ENCODE measurements at places on chromosomes 13 and 19. TPM values are rescaled to one million over a fixed set of nuclear protein-coding genes. Genes with fewer than 3 reads are reported as not detected.

Gene F10
- 10.2 TPM for total RNA-seq

Gene ZNF208
- under 0.01 TPM for total RNA-seq

Gene DAND5
- total RNA-seq, result not detected

Gene TPTE2
- total RNA-seq, result not detected

Gene LRRC63
- total RNA-seq, result not detected

Gene DCT
- not detected for total RNA-seq

Gene ZNF546
- total RNA-seq, result 6.1 TPM

Gene RFX1
- total RNA-seq, result 2.5 TPM

Gene PRKCSH
- total RNA-seq, result 118 TPM

Gene CDX2
- total RNA-seq, result not detected

Gene CLDND2
- not detected for total RNA-seq

Gene ADAT3
- 0.22 TPM for total RNA-seq

Gene HAUS5
- total RNA-seq, result 10.1 TPM

Gene MEIOSIN
- not detected for total RNA-seq

Gene ZNF181
- total RNA-seq, result 18.6 TPM

Gene TEX29
- total RNA-seq, result not detected

Gene TTC9B
- not detected for total RNA-seq

Gene ZNF90
- 3.0 TPM for total RNA-seq

Gene PINLYP
- 1.8 TPM for total RNA-seq

Gene ZNF780A
- total RNA-seq, result 7.2 TPM

Gene SIGLEC7
- not detected for total RNA-seq

Gene UBE2S
- total RNA-seq, result 54.4 TPM

Gene PRR19
- not detected for total RNA-seq

Gene SSC5D
- total RNA-seq, result 12.6 TPM

Gene IGFL2
- not detected for total RNA-seq

Gene CGB3
- not detected for total RNA-seq

Gene CRB3
- not detected for total RNA-seq

Gene IGFLR1
- total RNA-seq, result 1.4 TPM

Gene UPK1A
- total RNA-seq, result not detected

Gene KLK14
- total RNA-seq, result not detected

Gene NKG7
- not detected for total RNA-seq

Gene PRRG2
- not detected for total RNA-seq

Gene NECTIN2
- total RNA-seq, result 88.7 TPM

Gene MAMSTR
- 0.22 TPM for total RNA-seq

Gene SELENOV
- not detected for total RNA-seq

Gene ZNF235
- total RNA-seq, result 1.0 TPM

Gene NLRP11
- not detected for total RNA-seq

Gene TMEM272
- not detected for total RNA-seq

Gene TBC1D4
- 19.3 TPM for total RNA-seq

Gene NOVA2
- total RNA-seq, result not detected

Gene ZIC2
- total RNA-seq, result not detected

Gene ZNF28
- 12.9 TPM for total RNA-seq

Data from GM23248 (cell line).